ENCODE measurements at places on chromosomes 2 and 18.
A peak's percentile ranks its signal among the peaks of the same experiment; 100 is the strongest.

- no peak for DNase-seq
These were observed 346.3 kb downstream of the SATB2 start for GRCh38 chr2:199111458-199111857.

DNA sequence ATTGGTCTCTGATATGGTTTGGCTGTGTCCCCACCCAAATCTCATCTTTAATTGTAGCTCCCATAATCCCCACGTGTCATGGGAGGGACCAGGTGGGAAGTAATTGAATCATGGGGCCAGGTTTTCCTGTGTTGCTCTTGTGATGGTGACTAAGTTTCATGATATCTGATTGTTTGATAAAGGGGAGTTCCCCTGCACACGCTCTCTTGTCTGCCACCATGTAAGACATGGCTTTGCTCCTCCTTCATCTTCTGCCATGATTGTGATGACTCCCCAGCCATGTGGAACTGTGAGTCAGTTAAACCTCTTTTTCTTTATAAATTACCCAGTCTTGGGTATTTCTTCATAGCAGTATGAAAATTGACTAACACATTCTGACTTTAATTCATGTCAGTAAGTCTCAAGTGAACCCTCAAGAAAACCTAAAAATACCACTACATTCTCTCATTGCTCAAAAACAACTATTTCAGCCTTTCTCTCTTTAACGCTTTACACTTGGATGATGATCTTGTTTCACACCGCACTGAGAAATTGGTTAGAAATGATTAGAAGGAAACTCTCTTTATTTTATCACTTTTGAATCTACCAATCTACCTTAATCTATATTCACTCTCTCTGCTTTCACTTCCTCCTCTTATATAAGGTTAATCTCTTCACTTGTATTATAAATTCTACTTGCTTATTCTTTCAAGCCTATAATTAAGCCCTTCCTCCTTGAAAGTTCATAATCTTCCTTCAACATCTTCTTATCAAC, 110.1 kb downstream of the GALR1 start:
- no peak for DNase-seq

DNA sequence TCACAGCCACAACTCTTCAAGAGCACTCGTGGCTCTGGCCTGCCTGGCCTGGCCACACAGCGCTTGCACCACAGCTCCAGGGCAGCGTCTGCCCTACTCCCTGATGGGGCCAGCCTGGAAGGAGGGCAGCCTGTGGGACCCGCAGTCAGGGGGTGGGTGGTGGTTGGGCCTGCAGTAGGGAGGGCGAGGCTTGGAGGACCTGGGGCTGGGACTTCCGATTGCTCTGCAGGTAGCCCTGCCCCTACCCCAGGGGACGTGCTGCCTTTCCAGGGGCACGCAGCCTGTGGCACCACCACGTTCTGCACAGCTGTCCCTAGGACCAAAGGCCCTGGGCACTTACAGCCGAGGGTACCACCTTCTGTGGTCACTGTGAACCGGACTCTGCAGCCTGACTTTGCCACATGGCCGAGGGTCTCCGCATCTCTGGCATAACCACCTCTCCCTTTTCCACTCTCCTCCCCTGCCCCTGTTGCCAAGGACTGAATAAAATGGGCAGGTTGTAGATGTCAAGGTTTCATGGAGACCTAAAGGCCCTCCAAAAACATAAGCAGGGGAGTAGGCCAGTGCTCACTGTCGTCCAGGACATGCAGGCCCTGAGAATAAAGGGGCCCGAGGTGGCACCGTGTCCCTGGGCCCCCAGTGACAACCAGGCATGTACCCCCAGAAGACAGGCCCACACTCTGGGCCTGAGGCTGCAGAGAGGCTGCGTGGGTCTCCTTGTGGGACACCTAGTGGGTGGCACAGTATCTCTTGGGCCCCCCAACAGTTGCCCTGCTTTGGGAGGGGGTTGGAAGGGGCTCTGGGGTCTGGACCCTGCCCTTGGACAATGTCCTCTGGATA, 87.3 kb downstream of the INHBB start:
- DNase-seq: no peak

GRCh38 chr2:45131587-45131986, 122.3 kb upstream of the SIX2 start:
- peak; percentile 12 for DNase-seq

DNA sequence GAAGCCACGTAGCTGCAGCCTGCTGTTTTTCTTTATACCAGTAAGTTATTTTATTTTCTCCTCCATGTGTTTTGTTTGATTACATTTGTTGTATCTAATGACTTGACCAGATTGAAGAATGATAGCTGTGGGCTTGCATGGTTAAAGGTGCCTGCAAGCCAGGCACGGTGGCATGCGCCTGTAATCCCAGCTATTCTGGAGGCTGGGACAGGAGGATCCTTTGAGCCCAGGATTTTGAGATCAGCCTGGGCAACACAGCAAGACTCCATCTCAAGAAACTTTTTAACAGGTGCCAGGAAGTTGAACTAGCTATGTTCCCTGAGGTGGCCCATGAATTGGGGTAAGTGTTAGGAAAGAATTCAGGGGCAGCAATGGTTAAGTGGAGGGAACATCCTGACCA, 179.4 kb downstream of the IRS1 start:
- no peak for DNase-seq

DNA sequence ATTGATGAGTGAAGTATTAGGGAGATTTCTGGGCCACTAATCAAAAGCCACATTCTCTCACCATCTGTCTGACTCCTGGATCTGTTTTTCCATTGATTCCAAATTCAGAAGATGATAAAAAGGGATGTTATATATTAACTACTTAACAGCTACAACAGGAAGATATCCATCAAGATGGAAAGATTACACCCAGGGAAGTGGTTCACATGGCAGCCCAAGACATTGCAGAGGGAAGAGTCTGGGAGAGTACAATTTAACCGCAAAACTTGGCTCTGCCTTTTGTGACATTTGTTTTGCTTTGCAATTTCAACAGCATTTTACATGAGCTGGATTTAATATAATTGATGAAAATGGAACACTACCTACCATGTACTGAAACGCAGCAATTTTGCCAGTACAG, 22.5 kb upstream of the TCF4 start:
- no peak for DNase-seq

GRCh38 chr2:174240097-174240496, 8.2 kb downstream of the OLA1 start:
- no peak for DNase-seq

GRCh38 chr18:63848159-63848558, 39.3 kb upstream of the SERPINB2 start:
- DNase-seq: peak; percentile 78

DNA sequence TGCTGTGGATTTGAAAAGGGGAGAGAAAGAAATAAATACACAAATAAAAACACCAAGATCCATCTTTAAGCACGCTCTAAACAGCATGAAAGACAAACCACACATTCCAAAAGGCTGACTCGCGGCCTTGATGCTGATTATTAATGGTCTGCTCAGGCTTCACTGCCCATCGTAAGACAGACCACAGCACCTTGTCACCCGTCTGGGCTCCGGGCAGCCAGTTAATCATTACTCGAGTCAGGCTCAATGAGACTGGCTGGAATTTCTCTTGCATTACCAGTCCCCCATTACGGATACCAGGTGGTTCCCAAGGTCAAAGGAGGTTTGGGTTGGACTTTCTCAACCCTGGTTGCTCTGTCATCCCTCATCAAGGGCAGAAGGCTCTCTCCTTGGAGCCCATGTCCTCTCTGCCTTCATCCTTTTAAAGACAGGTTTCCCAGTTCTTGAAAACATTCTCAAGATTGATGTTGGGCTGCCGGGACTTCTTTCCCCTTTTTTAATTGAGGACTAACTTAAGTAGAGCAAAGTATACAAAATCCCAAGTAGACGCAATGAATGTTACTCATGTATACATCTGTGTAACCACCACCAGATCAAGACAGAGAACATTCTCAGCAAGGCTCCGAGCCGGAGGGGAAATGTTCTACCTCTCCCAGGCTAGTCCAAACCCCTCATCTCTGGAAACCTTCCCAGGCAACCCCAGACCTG, 8.1 kb downstream of the SMAD7 start:
- DNase-seq: no peak

GRCh38 chr18:74444104-74444503, 13.0 kb downstream of the DIPK1C start:
- DNase-seq: no peak

DNA sequence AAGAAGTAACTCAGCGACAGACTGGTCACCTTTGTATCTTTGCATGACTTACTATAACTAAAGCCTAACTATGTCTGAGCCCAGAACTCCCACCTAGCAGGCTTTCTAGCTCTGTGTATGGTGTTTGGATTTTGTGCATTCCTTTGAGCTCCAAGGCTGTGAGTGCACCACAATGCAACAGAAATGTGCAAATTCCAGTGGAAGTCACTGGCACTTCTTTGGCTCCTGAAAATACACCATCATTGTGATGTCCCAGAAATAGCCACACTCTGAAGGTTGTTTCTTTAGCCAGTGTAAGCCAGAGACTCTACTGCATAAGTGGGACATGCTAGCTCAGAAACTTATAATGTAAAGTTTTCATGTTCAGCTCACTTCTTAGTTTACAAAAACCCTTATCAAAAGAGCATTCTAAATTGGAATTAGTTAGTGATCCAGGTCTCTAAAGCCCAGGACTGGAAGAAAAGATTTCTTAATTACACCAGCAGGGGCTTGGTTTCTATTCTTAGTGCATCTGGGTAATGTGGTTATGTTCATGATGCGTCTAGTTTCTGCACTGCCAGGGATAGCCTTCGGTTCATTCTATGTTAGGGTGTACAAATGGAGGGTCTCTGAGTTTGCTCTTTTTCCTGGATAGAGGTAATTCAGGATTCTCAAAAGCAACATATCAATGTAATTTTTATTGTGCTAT, 1239.5 kb upstream of the ZEB2 start:
- DNase-seq: no peak

GRCh38 chr2:241187101-241187917, 1.2 kb upstream of the ANO7 start:
- no peak for DNase-seq

- DNase-seq: peak; percentile 73
These were observed 571 bp downstream of the EEF1B2 start for GRCh38 chr2:206160125-206160806.
